Neuronal stem cell (in vitro differentiated cells): ENCODE measurements at places on chromosomes 6 and 20.

- DNase-seq = no peak
These were observed 192.2 kb downstream of the RFPL4B start for GRCh38 chr6:112539355-112539754.

- DNase-seq = no peak
These were observed 132.6 kb upstream of the BTN3A2 start for GRCh38 chr6:26232306-26232939.

DNA sequence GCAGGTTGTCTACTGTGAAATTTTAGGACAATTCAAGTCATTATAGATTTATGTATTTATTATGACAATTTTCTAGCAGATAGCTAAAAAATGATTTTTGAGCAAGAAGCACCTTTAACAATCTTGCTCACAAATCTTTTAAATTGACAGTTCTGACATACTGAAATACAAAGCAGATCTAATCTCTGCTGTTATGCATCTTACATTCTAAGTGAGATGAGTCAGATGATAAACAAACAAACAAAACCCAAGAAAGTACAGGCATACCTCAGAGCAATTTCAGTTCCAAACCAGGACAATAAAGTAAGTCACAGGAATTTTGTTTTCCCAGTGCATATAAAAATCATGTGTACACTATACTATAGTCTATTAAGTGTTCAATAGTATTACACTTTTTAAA, 430.7 kb upstream of the PTCHD4 start:
- no peak for DNase-seq

DNA sequence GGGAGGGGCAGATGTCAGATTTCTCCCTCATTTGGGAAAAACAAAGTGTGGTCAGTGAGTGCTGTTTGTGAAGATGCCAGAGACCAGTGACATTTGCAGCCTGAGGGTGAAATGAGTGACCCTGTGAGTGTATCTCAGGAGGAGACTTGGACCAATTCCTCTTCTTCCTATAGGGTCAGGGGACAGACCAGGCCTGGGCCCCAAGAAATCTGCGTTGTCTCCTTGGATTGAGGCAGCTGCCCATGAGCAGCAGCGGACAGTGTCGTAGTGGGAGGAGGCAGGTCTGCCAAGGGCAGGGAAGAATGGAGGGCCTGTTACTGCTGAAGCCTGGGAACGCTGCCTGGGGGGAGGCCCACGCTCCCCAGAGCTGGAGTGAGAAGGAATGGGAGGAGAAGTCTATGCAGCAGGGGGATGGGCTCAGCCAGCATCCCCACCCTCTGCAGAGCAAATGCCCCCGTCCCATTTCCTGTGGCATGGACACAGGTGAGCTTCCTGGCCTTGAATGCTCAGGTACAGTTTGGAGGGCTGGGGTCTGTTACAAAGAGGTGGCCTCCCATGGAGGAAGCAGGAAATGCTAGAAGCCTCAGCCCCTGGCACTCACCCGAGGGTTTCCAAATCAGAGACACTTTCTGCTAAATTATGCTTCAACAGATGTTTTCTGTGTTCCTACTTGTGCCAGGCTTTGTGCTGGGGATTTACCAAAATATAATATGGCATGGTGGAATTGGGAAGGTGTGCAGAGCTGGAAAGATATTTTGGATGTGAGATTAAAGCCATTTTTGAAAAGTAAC, 29.8 kb downstream of the DAAM2 start:
- DNase-seq = no peak

DNA sequence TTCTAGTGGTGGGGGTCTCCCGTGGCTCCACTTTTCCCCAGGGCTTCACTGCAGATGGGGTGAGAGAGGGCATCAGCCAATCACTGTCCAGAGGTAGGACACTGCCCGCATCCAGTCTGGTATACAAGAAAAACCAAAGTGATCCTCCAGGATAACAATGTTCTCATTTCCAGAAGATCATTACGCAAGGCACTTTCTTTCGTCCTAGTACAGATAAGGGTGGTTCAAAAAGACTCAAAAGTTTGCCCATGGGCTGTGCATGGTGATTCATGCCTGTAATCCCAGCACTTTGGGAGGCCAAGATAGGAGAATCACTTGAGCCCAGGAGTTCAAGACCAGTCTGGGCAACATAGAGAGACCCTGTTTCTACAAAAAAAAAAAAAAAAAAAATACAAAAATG, 16.4 kb downstream of the GMDS start:
- DNase-seq = no peak

DNA sequence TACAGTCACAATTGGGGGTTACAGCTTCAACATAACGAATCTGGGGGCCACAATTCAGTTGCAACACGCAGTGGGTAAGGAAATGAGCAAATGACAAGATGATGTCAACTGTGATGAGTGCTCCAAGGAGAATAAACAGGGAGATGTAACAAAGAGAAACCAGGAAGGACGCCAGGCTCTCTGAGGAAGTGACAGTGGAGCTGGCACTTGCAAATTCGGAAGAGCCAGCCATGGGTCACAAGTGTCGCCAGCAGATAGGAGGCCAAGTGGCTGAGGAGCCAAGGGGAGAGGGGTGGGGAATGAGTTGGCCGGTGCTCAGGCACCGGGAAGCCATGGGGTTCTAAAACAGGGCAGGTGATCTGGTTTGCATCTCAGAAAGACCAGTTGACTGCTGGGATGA, 136.4 kb downstream of the EYA2 start:
- DNase-seq = no peak

DNA sequence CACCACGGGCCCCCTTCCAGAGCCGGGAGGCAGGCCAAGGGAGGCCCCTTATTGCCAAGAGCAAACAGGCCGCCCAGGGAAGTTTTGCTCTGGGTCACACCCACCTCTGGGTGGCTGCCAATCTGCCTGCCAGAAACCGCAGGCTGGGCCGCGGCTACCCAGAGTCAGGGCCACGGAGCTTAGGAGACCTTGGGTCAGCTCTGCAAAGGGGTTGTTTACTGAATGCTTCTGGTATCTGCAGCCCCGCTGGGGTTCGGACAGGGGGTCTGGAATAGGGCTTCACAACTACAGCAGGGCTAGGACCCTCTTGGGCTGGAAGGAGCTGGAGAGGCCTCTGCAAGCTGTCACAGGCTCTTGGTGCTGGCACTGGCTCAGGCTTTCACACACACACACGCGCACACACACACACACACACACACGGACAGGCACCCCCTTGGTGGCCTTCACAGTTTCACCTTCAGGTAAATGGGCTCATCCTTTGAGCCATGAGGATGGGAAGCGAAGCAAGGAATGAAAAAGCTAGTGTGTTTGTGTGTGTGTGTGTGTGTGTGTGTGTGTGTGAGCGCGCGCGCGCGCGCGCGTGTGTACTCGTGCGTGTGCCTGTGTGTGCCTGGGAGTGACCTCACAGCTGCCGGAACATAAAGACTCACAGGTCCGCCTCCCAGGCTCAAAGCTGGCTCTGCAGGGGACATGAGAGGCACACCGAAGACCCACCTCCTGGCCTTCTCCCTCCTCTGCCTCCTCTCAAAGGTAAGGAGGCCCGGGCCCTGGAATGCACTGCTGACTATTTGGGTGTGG, at the start of gene CCN5:
Gene CCN5, plus strand, starts transcription at position 669 of the 798 bp plus-strand sequence. Its CDS starts 22 bp downstream, at position 691.
- no peak for DNase-seq

- no peak for DNase-seq
These were observed 5.9 kb downstream of the TUBB2B start for GRCh38 chr6:3221578-3221977.

DNA sequence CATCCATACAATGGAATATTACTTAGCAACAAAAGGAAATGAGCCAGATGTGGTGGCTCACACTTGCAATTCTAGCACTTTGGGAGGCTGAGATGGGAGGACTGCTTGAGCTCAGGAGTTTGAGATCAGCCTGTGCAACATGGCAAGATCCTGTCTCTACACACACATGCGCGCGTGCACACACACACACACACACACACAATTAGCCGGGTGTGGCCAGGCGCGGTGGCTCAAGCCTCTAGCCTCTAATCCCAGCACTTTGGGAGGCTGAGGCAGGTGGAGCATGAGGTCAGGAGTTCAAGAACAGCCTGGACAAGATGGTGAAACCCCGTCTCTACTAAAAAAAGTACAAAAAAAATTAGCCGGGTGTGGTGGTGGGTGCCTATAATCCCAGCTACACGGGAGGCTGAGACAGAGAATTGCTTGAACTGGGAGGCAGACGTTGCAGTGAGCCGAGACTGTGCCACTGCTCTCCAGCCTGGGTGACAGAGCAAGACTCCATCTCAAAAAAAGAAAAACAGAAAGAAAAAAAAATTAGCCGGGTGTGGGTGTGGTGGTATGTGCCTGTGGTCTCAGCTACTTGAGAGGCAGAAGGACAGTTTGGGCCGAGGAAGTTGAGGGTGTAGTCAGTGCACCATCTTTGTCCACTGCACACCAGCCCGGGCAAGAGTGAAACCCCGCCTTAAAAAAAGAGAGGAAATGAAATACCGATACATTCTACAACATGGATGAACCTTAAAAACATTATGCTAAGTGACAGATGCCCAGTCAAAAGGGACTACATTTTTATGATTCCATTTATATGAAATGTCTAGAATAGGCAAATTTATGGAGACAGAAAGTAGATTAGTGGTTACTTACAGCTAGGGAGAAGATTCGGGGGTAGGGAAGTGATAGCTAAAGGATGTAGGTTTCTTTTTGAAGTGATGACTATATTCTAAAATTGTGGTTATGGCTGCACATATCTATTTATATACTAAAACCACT, 52.5 kb downstream of the RBL1 start:
- DNase-seq = no peak

DNA sequence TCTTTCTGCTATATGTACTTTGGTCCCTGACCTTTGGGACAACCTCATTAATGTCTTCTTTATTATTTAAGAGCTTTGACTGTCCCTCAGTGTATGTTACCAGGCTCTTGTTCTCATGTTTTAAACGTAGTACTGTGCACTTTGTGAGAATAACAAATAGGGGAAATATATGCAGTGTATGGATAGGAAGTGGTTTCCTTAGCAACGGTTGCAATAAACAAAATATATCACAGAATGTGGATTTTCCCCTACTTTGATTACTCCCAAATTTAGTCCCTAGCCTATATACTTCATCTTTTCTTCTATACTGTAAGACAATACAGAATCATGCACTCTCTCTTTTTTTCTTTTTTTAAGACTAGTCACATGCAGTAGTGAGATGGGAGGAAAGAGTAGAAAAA, 123.8 kb upstream of the AKIRIN2 start:
- DNase-seq = no peak

GRCh38 chr6:34511915-34512737, 44.0 kb downstream of the SPDEF start:
- no peak for DNase-seq

- DNase-seq = no peak
These were observed 714.8 kb downstream of the DHX35 start for GRCh38 chr20:39676857-39677391.

DNA sequence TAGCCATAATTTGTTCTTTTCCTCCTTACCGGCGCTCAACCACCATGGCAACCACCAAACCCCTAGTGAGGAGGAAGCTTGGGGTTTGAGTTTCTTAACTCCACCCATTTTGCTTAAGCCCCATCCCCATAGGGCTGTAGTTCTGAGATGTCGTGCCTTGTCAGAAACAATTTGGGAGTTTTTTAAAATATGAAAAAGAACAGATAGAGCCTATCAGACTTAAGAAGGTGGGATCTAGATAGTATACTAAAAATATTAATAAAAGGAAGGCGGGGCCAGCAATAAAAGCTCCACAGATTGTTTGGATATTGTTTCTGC, 5.6 kb downstream of the BRD2 start:
- DNase-seq = no peak

DNA sequence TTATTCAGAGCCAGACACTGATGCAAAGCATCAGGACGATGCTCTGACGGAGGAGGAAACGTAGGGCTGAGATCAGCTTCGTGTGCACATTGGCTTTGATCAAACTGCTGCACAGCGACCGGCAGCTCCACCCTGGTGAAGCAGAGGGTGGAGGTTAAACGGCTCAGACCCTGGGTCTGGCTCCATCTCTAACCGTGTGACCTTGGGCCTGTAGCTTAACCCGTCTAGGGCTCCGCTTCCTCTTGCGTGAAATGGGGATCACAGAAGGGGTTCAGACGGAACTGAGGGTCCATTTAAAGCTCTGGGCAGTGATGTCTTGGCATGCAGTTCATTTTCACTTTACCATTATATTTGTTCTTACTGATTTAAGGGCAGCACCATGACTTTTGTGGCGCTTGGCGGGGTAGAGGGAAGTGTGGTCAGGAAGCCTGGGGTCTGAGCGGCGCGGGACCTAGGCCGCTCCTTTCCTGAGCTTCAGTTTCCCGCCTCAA, 644 bp downstream of the RBL1 start:
- DNase-seq = no peak

DNA sequence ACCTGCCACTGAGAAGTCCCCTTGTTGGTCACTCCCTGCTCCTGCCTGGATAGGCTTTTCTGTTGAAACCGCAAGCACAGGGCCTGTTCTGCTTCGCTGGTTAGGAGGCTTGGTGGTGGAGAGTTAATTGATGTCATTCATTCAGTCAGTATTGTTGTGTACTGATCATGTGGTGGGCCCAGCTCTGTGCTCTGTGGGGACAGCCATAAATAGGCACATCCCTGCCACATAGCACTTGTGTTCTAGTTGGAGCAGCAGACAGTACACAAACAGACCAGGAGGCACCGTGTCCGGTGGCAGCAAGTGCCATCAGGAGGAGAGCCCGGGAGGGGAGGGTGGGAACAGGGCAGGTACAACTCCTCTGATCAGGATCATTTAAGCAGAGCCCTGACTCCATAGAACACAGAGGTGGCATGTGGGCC, 155.2 kb upstream of the INSM1 start:
- DNase-seq = no peak

DNA sequence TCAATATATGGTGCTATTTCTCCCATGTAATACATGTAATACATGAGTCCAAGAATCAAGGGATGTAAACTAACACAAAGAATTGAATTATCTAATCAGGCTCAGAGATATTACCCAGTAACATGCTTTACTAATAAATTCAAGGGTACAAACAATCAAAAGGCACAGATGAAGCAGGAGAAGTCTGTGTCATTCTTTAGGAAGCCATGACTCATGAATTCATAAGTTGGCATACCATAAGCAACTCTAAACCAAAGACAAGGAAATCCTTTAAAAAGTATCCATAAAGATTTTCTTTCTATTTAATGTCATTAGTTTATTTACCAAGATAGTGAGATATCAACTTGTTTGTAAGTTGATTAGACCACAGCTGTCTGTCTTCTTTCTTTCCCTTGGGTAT, 446.0 kb upstream of the IMPG1 start:
- DNase-seq = no peak

- no peak for DNase-seq
These were observed 296.7 kb downstream of the CDH26 start for GRCh38 chr20:60254901-60255411.

GRCh38 chr6:88449770-88450169, 283.6 kb upstream of the CNR1 start:
- DNase-seq = no peak

- no peak for DNase-seq
These were observed 45.3 kb upstream of the NRSN1 start for GRCh38 chr6:24080711-24081110.

DNA sequence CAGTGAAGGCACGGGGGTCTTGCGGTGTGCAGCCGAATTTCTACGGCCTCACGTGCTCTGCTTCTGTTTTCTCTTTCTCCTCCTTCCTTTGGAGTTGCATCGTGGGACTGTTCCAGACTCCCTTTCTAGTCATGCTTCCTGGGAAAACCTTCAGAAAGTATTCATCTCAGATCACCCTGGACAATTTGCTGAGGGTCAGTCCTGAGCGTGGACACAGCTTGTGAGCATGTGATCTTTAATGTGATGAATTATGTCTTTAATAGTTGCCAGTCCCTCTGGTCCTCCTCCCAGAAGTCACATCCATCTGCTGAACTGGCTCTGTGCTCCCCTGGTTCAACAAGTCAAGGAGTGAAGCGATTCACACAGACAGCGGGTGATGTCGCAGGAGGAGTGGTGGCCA, 145.0 kb upstream of the PDE10A start:
- DNase-seq = no peak

- no peak for DNase-seq
These were observed 136.5 kb downstream of the ATXN1 start for GRCh38 chr6:16624636-16625290.

GRCh38 chr20:40922865-40923264, 105.8 kb upstream of the TOP1 start:
- DNase-seq = no peak
